ENCODE measurements at places on chromosomes 3 and 15. TPM values are rescaled to one million over a fixed set of nuclear protein-coding genes. Genes with fewer than 3 reads are reported as not detected.

The KLHDC8B gene
- total RNA-seq = 5.1 TPM

The CCK gene
- not detected for total RNA-seq

The SOX14 gene
- not detected for total RNA-seq

The CORO2B gene
- total RNA-seq = 1.2 TPM

- no peak for DNase-seq
Observed at GRCh38 chr3:177764933-177765332, 567.7 kb upstream of the TBL1XR1 start.

DNA sequence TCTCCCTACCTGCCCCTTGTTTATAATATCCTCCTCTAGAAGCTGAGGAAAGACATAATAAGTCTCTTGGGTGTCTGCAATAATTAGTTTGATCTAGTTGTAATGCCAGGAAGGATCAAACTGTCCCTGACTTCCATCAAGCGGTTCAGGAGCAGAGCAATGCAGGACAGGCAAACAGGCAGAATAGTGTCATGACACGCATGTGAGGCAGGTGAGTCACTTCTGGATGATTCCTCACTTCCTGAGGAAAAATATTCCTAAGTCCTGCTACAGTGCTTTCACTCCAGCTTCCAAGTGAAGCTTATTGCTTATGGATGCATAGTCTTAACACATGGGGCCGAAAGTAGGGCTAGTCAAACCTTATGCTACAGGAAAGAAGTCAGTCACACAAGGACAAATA, 85.8 kb downstream of the GREM1 start:
- no peak for DNase-seq

DNA sequence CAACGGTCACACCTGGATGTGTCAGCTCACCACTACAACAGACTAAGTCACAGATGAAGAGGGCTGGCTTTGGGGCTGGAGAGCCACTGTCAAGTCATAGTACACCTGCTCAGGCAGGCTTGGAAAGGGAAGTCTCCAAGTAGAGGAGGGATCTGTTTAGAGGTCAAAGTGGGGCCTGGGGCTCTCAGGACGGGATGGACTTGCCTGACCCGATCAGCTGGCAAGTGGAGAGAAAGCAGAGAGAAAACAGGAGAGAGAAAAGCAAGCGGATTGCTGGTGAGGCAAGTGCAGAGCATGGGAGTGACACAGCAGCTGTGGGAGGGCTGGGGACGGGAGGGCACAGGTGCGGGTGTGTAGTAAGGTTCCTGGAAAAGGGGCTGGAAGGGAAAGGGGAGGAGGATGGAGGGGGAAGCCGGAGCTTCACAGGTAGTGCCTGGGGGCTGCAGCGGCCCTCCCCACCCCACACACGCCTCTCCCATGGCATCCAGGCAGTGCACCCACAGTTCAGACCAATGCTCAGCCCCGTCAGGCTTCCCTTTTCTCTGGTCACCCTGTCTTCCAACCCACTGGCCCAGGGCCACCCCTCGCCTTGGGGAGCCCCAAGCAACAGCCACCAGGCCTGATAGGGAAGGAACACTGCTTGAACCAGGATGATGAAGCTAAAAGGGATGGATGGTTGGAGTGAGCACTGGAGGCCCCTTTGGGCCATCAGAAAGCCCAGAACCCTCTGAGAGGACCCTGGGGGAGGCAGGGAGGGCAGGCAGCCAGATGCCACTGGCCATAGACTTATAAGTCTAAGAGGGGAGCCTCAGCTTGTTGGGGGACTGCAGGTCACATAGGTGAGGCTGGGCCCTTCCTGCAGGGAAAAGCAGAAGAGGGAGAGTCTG, 8.5 kb downstream of the RPS17 start:
- no peak for DNase-seq

- DNase-seq = no peak
Observed at GRCh38 chr3:42852441-42852840, 23.2 kb downstream of the CYP8B1 start.

- peak; percentile 20 for DNase-seq
Observed at GRCh38 chr15:35206060-35206675, 121.1 kb upstream of the NANOGP8 start.

DNA sequence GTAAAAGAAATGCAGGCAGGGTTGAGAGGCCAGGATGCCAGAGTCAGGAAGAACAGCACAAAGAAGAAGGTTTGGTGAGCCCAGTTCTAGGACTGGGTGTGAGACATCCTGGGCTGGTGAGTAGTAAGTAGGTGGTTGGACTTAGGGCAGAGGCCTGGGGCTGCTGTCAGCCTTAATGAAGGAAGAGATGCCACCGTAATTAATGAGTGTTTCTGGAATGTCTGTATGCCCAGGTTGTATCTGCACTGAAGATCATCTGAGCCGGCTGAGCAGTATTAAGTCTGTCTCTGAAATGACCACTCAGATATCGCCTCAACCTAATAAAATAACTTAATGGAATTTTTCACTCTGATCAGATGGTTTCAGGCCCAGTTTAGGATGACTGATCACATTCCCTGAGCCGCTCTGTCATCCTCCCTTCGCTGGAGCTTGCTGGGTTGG, 532.9 kb upstream of the IL12A start:
- DNase-seq = no peak
